ENCODE measurements at places on chromosomes 1 and 21.

DNA sequence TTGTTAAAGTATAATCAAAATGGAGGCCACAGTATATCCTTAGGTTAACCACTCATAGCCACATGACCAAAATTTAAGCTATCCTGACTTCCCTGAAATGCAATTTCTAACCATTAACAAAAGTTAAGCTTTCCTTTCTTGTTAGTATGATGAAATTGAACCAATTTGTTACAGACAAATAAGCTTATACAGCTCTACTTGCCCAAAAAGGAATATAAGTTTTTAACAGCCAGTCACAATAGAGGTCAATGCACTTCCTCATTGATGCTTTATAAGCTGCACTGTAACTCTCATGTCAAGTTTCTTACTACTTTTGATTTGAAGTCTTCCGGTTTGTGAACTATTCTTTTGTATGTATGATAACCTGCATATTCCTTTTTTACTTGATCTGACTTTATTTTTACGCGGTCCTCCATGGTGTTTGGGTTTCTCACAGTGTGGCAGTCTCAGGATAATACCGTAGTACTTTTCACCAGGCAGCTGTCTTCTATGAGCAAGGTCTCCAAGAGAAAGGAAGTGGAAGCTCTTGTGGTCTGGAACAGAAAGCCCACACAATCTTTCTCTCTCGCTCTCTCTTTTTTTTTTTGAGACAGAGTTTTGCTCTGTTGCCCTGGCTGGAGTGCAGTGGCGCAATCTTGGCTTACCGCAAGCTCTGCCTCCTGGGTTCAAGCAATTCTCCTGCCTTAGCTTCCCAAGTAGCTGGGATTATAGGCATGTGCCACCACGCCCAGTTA lies 331.6 kb downstream of the SRGAP2C start:
- DNase-seq = no peak

- DNase-seq = no peak
Measured at GRCh38 chr1:234611847-234612351, 1.9 kb upstream of the IRF2BP2 start.

DNA sequence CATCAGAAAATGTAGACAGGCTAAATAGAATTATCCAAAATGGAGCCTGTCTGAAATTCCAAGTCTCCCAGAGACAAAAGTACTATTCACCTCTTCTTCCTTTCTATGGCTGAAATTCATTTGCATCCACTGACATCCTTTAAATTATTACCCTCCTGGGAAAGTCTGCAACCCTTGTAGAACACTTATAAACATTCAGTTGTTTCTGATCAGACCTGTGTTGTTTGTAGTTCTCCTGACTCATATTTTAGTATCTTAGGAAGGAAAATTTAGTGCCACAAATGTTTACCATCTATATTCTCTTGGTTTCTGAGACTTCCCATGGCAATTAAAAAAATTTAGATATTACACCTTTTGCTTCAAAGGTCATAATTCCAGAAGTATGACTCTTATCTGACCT lies 69.6 kb upstream of the C1orf105 start:
- DNase-seq = no peak

- DNase-seq = no peak
Measured at GRCh38 chr1:176745945-176746344, 283.0 kb downstream of the PAPPA2 start.

GRCh38 chr1:115115521-115116161 lies 26.3 kb upstream of the TSPAN2 start:
- DNase-seq = no peak

DNA sequence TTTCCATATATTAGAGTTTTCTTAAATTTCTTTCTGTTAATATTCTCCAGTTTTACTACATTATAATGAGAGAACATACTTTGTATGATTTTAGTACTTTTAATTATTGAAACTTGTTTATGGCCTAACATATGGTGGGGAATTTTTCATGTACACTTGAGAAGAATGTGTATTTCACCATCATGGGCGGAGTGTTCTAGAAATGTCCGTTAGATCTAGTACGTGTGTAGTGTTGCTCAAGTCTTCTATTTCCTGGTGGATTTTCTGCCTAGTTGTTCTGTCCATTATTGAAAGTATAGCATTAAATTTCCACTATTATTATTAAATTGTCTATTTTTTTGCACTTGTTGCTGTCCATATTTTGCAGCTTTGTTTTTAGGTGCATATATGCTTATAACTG lies 64.0 kb upstream of the RGS21 start:
- DNase-seq = no peak

- DNase-seq = no peak
Measured at GRCh38 chr1:41613689-41614574, 129.4 kb upstream of the EDN2 start.

DNA sequence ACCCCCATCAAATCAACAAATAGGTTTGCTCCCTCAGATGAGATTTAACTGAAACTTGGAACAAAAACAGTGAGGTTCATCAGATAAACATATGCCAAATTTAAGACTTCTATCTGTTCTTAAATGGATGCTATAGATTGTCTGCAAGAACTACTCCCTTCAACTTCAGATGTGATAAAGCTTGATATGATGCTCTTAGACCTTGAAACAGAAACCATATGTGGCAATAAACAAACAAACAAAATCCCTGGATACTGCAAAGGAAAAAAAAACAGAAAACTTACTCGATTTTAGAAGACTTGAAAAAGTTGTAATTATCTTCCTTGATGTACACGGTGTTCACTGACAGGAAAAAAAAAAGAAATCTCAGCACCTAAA lies 286.1 kb upstream of the USP25 start:
- DNase-seq = no peak

DNA sequence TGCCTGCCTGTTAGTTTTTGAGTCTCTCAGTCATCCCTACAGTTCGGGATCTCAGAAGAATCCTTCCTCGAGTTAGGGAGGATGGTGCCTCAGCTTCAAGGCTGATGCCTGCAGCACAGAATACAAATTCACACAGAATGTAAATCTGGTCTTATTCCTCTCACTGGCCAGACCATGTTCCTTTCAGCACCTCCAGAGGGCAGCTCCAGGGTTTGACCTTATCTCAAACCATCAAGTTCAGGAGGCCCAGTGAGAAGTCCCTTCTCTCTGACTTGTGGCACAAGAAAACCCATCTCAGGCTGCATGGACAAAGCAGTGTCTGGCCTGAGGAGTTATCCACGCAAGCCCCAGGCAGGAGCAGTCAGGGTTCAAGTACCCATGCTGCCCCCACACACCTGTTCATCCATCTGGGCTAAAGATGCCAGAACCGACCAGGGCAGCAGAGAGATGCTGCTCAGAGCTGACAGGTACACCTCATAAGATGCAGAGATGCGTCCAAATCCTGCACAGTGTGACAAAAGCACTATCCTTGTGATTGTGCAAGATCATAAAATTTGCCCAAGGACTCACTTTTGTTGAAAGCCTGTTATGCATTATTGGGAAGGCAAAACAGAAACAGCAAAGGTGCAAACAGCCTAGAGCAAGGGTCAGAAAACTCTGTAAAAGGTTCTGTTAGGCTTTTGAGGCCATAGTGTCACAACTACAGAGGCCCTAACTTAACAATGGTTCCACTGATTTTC lies 49.8 kb downstream of the BCAR3 start:
- no peak for DNase-seq

GRCh38 chr1:34777519-34778321 lies 3.3 kb upstream of the GJB3 start:
- no peak for DNase-seq

GRCh38 chr1:197017558-197018146 lies 40.3 kb downstream of the CFHR5 start:
- no peak for DNase-seq

- no peak for DNase-seq
Measured at GRCh38 chr1:70475023-70475422, 64.0 kb downstream of the CTH start.

DNA sequence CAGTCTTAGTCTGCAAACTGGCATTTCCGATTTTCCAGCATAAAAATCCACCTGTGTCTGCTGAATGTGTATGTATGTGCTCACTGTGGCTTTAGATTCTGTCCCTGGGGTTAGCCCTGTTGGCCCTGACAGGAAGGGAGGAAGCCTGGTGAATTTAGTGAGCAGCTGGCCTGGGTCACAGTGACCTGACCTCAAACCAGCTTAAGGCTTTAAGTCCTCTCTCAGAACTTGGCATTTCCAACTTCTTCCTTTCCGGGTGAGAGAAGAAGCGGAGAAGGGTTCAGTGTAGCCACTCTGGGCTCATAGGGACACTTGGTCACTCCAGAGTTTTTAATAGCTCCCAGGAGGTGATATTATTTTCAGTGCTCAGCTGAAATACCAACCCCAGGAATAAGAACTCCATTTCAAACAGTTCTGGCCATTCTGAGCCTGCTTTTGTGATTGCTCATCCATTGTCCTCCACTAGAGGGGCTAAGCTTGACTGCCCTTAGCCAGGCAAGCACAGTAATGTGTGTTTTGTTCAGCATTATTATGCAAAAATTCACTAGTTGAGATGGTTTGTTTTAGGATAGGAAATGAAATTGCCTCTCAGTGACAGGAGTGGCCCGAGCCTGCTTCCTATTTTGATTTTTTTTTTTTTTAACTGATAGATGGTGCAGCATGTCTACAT lies 2.5 kb upstream of the OLFML3 start:
- no peak for DNase-seq

DNA sequence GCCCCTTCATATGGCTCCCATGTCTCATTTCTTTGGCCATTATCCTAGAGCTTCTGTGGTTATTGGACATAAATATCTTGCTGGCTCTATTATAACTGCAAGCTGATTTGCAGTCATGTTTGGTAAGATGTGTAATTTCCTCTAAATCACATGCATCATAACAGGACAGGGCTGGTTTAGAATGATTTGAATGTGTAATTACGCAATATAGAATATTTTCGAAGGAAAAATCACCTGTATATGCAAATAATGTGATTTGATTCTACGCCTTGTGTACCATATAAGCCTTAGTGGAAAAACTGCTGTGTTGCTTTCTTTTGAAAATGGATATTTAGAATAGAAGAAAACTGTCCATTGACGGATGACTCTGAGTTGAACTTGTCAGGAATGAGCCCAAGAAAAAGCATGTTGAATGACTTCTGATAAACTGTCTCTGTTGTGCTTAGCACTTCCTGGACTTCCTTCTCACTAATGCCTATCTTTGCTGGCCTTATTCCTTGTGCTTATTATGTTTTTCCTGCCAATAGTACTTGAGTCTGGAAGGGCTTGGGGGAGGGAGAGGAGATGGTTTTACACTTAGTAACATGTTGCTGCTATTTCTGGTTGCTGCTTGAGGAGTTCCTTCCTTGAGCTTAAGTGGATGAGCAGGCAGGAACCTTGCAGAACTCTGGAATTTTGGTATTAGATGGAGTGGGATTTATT lies 6.5 kb downstream of the CACHD1 start:
- DNase-seq = no peak

DNA sequence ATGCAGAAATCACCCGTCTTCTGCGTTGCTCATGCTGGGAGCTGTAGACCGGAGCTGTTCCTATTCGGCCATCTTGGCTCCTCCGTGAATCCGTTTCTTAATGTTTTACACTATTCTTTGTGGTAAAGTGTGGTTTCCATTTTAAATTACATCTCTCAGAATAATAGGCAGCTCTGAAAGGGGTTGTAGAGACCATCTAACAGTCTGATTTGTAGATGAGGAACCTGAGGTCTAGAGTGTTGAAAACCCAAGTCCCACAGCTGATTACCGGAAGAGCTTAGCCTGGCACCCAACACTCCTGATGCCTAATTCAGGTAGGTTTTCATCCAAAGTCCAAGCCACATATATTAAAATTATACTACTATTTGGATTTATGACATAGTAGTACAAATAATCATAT lies 144.0 kb downstream of the LEPR start:
- no peak for DNase-seq
